ENCODE measurements at places on chromosomes 11 and 22. TPM values are rescaled to one million over a fixed set of nuclear protein-coding genes. Genes with fewer than 3 reads are reported as not detected.

Gene CARS1
- 74.3 TPM for total RNA-seq

GRCh38 chr11:1036303-1036923, at the start of gene MUC6:
Gene MUC6, minus strand, starts transcription at chr11:1036718. Its CDS starts 63 bp downstream, at chr11:1036655.
- DNase-seq: no peak

GRCh38 chr11:61671527-61671926, 8.7 kb upstream of the DAGLA start:
- DNase-seq: peak; percentile 64

DNA sequence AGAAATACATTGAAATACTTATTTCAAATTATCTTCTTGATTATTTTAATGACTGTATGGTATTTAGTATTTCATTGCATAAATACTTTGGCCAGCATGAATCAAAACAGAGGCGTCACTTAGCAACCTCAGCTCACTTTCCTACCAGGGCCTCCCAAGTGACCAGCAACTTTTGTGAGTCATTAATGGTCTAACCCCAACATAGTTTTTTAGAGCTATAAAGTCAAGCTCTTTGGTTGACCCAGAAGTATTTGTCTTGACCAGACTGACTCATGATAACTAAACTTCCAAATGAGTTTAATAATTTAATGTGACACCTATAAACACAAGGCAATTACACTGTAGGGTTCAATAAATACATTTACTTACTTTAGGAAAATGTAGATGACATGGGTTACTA, 27.9 kb upstream of the RBMXL2 start:
- no peak for DNase-seq

GRCh38 chr11:9823887-9824385, 160.1 kb downstream of the SWAP70 start:
- no peak for DNase-seq

DNA sequence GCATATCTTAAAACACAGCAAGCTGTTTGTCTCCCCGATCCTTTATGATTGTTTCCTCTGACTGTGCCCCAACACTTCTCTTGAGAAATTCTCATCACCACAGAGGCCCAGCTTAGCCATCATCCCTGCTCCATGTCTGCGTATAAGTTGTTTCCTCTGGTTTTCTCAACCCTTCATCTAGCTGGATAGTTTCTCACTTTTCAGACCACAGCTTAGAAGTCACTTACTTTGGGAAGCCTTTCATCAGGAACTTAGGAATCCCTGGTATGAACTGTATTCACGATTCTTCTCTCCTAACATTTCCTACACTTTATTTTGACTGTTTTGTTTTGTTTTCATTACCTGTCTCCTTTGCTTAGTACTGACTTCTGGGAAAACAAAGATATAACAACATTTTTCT, 295.2 kb downstream of the GUCY1A2 start:
- DNase-seq: no peak

DNA sequence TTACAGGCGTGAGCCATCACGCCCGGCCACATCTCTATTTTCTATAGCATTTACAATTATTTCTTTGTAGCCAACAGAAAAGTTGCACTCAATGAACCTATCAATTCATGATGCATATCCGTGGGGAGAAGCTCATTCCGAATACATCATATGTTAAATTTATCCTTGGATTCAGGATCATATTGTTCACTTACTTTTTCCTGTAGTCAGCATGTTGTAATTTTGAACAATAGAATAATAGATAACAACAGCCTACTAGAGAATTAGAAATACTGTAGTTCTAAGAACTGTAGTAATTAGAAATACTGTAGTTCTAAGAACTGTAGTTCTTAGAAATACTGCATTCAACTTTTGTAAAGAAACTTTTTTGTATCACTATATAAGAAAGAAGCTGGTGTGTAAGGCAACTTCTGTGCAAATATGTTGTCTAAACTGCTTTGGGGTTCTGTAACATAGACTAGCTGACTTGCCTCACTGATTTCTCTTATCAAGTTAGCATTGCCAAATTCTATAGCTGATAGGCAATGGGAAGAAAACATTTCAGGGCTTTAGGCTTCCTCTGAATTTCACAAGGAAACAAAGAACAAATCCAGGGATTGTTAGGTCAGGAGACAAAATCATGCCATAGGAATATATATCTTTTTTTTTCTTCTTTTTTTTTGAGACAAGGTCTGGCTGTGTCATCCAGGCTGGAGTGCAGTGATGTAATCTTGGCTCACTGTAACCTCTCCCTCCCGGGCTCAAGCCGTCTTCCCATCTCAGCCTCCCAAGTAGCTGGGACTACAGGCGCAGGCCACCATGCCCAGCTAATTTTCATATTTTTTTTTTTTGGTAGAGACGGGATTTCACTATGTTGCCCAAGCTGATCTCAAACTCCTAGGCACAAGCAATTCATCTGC, 91.9 kb downstream of the CSTPP1 start:
- no peak for DNase-seq

Gene BCO2
- 1.7 TPM for total RNA-seq

Gene CSKMT
- total RNA-seq: 27.0 TPM

Gene C11orf86
- total RNA-seq: 31.6 TPM

DNA sequence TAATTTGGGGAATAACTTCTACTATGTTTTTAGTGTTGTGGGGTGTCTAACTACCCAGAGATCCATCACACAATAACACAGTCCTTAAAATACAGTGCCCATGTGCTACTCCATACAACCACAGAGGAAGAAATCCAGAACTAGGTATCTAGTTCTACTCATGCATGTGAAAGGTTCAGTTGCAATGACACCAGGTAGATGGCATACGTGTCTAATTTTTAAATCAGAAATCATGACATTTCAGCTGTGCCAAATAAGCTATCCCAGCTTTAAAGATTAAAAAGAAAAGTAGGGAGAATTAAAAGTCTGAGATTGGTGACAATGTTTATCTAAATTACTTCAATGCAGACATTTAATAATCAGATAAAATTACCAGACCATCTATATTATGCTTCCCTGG, 122.2 kb downstream of the CD44 start:
- DNase-seq: no peak

DNA sequence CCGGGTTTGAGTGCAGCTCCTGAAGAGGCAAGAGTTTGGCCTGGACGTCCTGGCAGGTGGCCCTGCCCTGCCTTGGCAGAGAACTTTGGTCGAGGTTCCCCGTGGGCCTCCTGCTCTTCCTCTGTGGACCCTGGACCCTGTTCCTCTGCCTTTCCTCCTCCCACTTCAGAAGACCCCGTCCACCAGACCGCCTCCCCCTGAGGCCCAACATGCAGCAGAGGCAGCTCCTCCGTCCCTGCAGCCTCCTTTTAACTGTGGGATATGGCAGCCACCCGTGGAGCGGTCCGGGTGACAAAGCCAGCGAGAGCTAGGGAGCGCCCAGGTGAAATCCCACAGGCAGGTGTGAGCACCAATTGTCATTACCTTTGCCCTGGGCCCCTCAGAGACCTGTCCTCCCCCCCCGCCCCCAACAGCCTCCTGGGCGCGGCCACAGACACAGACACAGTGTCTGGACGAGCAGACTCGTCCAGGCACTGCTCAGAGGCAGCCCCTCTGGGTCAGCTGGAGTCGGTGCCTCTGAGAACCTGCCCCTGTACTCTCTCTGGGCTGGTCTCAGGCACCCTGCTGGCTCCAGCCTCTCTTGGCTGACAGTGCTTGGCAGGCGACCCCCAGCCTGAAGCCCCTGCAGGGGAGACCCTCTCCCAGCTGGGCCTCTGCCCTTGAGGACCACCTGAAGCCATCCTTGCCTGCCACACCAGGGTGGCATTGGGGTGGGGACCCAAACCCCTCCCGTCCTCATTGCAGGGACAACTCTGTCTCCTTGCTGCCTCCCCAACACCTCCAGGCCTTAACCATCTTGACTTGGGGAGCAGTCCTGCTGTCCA, 4.1 kb upstream of the PTDSS2 start:
- DNase-seq: peak; percentile 84

- no peak for DNase-seq
Measured at GRCh38 chr11:32297611-32298011, 137.7 kb downstream of the WT1 start.

DNA sequence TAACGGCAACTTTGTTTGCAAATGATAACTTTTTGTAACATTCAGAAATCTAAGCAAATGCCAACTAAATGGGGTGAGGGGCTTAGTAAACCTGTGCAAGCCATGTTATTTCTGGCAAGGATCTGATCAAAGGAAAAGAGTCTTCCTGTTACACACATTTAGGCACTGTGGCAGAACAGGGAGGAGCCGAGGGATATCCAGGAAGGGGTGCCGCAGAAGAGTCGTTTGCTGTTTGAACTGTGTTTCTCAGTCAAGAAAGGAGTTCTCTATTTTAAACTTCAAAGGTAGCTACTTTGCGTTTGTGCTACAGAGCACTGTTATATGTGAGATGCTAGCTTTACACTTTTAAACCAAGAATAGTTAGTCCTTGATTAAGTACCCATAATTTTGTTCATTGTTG, 175.5 kb downstream of the ETS1 start:
- no peak for DNase-seq

Gene MRPL21
- total RNA-seq: 104 TPM

Gene RASL10A
- 1.3 TPM for total RNA-seq

GRCh38 chr11:31240340-31240904, 129.1 kb downstream of the DCDC1 start:
- no peak for DNase-seq

DNA sequence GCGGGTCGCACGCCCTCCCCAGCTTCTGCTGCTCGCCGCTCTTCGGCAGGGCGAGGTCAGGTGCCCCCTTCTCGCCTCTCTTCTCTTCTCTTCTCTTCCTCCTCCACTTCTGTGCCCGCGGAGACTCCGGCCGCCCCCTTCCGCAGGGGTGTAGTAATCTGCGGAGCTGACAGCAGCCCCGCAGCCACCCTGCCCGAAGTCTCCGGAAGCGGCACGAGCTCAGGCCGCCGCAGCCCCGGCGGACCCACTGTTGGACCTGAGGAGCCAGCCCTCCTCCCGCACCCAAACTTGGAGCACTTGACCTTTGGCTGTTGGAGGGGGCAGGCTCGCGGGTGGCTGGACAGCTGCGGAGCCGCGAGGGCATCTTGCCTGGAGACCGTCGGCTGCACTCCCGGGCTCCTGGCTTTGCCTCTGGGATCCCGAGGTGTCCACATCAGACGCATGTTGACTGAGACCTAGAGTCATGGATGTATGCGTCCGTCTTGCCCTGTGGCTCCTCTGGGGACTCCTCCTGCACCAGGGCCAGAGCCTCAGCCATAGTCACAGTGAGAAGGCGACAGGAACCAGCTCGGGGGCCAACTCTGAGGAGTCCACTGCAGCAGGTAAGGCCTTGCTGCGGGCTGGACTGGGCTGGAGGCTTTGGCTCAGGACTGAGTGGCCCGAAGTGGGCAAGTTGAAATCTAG, 486 bp downstream of the STIM1 start:
- peak; percentile 56 for DNase-seq

Gene SCUBE1
- total RNA-seq: 5.6 TPM

GRCh38 chr11:133803026-133803425, 42.3 kb downstream of the SPATA19 start:
- no peak for DNase-seq

Gene MPZL3
- 27.8 TPM for total RNA-seq

DNA sequence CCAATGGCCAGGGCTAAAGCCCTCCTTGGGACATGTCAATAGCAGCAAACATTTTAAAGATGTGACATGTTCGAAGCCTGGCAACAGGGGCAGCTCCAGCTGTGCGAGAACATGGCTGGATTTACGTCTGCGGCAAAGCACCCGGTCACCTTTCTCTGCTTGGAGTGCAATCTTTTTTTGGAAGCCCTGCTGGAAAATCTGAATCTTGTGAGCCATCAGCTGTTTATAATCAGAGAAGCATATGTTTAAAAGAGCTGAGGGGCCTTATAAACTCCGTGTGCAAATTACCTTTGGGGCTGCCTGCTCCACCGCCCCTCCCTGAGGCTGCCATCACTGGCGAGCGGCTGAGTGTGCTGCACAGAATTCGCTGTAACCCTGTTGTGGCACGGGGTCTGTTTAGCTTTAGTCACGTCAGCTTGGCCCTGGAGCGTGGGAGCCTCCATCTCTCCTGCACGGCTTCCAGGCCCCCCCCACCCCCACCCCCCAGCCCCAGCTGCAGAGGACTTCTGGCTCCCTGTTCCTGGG, 9.0 kb upstream of the KCNQ1OT1 start:
- DNase-seq: no peak

DNA sequence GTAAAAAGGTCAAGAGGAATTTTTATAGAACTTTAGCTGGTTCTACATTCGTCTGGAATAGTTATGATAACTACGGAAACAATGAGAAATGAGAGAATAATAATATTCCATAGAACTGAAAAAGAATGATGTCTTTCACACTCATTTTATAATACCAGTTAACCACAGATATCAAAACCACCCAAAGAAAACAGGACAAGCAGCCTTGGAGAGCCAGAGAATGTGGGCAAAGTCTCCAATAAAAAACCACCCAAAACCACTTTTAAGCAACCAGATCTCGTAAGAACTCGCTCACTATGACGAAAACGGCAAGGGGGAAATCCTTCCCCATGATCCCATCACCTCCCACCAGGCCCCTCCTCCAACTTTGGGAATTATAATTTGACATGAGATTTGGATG, 60.8 kb downstream of the ARHGAP32 start:
- no peak for DNase-seq

GRCh38 chr11:1672613-1673350, 24.2 kb upstream of the KRTAP5-6 start:
- no peak for DNase-seq

DNA sequence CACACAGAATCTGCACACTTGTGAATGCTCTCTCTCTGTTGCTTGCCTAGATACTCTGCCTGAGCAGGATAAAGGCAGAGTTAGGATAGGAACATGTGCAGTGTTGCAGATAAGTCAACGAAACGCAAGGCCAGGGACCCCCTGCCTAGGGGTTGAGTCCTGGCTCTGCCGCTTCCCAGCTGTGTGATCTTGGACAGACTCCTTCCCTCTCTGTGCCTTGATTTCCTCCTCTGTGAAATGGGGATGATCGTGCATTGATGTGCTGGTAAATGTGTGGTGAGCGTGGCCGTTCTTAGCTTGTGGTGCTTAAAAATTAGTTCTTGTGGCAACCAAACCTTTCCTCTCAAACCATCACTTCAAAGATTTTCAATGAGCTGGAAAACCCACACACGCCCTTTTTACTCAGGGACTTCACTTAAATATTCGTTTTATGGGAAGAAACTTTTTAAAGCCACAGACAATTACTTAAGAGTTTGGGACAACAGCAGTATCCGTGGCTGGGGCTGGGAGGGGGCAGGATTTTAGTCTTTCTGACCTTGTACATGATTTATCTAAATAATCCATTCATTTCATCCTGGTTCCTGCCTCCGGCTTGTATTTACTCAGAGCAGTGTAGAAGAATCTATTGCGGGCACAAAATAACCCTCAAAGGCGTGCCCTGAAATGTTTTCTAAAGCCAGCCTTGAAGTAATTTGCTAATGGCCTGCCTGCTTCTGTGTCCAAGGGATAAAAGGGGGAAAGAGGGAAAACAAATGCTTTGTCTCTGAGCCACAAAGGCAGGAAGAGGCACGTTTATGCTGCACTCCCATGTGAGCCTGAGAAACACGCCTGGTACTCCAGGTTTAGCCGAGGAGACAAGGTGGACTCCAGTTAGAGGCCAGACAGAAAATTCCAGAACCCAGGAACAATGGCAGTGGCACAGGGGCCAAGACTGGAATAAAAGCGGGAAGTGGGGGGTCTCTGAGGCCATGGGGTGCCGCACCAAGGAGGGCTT, 85.0 kb upstream of the CRYBB3 start:
- no peak for DNase-seq

Gene RASSF10
- 4.7 TPM for total RNA-seq

Data from colonic mucosa (tissue), 4 donors.